ENCODE measurements at places on chromosomes 7 and 10.

DNA sequence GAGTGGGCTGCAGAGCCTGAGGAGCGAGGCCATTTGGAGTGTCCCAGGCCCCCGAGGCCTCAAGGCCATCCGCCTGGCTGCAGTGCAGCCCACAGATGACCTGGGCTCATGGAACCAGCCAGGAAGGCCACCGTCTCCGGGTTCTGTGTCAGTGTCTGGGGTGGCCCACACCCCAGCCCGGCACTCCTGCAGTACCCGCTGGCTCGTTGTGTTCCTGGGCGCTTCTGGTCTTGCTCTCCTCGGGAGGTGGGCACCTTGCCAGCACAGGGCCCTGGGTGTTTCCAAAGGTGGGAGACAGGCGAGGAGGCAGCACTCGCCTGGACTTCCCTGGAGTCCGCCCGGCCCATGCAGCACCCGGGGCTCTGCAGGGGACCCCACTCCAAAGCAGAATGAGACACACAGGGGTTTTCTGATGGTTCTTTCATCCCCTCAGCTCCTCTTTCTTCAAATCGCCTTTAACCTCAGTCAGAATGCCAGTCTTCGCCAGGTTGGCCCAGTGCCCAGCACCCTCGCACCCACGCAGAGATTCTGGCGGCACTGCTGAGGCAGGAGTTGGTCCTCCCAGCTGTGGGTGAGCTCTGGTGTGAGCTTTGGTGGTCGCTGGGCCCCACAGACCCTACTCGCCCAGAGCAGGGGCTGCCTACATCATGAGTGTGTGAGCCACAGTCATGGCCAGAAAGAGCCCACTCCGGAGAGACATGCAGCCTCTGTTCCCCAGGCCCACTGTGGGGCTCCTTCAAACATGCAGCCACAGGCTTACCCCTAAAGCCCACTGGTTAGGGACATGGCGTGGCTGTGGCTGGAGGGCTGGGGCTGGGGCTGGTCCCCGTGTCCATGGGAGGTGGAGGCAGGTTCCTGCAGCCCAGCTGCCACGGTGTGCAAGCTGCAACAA is 155.7 kb downstream of the EBF3 start:
- no peak for DNase-seq

GRCh38 chr7:88204525-88205110 is 15.2 kb downstream of the SRI start:
- no peak for DNase-seq

DNA sequence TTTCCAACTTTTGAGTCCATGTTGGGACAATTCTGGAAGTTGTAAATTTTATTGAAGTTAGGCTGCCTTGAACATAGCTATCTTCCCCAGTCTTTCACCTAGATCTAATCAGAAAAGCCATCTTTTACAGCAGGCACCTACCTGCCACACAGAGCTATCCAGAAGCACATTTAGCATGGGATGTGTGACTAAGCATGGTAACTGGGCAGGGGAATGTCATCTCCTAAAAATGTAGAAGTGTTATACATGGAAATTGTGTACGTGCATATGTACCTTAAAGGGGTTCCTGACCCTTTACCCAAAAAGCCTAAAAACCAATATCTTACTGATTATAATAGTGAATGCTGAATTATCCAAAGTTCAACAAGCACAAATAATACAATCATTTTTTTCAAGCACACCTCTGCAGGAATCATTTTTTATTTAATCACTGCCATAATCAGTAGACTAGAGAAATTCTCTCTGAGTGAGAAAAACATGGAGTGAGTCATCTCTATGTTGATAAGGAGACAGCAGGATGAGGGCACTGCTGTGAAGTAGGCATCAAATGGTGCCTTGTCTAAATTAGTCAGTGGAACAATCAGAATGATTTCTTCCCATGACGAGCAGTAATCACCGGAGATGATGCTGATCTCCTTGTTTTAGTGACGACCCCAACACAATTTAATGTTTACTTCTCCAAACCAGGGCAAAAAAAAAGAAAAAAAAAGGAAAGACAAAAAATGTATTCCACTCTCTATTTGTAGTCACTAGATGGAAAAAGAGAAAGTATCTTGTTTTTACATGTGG is 75.9 kb downstream of the SORBS1 start:
- DNase-seq, result no peak

DNA sequence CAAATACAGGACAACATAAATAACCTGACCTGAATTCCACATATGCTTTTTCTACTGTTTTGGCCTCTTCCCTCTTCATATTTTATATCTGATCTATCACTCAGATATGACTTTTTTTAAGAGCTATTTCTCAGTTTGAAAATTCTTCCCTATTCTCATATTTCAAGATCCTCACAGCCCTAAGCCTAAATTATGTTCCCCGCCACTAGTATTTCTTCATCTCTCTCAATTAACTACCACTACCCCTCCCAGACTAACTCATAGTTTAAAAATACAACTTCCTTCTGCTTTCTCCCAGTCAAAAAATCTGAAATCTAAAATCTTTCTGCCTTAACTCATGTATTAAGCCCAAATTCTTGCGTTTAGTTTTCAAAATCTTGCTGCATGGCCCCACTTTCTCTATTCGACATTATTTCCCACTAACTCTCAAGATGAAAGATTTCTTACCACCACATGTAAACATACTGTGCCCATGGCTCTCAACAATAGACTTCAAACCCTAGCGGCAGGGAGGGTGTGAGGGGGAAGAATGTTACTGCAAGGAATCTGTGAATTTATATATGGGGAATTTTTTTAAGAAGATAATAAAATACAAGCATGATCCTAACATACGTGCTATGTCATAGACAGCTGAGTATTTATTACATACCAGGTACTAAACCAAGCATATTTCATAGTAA is 64.6 kb downstream of the TFEC start:
- no peak for DNase-seq

- no peak for DNase-seq
These were observed 140.7 kb downstream of the DYNC2I1 start for GRCh38 chr7:158997110-158997453.

- DNase-seq, result no peak
These were observed 245.0 kb downstream of the PRPF18 start for GRCh38 chr10:13831711-13832141.
